ENCODE measurements at places on chromosomes 3 and 15.

DNA sequence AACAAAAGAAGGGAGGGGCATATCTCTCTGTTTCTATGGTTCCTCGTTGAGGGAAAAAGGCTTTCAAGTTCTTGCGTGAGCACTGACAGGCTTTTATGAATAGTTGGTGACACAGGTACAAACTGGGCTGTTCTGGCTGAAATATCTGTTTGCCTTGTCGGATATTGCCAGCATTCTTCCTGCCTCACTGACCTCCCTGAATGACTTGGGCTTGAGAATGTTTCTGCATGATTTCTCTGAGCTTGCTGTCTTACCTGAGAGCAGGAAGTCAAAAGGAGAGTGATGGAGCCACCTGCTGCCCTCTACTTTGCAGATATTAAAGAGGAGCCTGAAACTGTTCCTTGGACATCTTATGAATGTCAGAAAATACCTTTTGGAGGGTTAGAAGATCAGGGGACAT lies 4.8 kb downstream of the GCNT3 start:
- no peak for DNase-seq

- no peak for DNase-seq
Observed at GRCh38 chr15:47194718-47195117, 522.6 kb upstream of the SEMA6D start.

- DNase-seq, result no peak
Observed at GRCh38 chr15:60563539-60564404, 84.8 kb upstream of the ICE2 start.

DNA sequence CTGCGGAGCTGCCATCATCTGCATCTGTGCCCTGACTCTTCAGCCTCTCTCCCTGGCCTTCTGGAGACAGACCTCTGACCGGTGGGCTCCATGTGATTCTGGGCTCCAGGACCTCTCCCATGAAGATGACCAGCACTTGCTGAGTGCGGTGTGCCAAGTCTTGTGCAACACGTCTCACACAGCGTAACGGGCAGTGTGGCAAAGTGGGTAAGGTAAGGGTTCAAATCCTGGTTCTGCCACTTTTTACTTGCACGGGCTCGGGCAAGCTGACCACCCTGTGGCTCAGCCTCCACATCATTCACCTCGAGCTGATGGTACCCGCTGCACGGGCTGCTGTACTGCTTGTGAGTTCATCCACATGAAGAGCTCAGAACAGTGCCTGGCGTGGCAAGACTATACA lies 6.5 kb upstream of the SYNM start:
- no peak for DNase-seq

- no peak for DNase-seq
Observed at GRCh38 chr15:87736891-87737389, 519.6 kb downstream of the NTRK3 start.

DNA sequence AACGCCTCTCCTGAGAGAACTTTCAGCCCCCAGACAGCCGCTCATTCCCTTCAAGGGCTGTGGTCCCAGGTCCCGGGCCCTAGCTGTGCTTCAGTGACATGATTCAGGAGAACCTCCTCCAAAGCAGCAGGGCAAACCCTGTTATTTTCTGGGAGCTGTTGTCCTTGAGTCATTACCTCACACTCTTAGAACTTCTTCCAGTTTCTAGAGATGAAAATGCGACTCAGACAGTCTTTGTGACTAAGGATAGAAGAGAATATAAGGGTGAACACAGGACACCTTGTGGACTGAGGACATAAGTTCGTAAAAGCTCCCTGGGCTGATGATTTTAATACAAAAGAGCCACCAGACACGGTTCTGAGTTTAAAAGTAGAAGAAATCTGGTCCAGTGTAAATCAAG lies 203.8 kb downstream of the RORA start:
- no peak for DNase-seq

DNA sequence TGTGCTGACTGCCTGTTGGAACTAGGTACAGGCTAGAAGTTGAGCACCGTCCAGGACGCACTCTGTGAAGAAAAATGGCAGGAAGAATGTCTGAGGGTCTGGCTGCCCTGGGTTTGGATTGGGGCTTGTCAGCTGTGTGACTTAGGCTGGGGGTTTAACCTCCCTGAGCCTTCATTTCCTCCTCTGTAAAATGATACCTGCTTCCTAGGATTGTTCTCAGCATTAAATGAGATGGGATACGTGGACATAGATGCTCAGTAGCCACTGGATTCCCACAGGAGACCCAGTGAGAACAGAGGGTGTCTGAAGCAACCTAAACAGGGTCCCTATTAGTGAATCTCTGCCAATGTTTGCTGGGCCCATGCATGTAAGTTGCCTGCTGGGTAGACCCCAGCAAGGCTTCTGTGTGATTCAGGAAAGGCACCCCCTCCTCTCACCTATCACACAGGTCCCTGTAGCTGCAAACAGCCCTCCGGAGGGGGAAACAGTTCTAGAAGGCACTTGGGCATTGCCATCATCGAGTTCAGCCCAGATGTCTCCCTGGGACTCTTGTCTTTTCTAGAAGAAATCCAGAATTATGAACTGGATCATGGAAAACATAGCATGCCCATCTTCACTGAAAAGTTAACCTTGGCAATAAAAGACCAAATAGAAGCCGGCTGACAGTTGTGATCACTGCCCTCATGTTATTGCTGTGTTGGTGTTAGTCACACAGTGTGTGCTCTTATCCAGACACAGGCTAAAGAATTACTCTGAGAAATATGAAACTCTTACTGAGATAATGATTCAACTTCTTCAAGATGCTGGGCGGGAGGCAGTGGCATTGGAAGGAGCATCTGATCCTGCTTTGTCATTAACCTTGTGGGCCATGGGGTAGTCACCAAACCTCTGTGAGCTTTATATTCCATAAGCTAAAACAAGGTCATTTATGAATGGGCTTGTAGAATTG lies 64.5 kb downstream of the SMAD6 start:
- DNase-seq, result no peak

- DNase-seq, result no peak
Observed at GRCh38 chr3:97658668-97659285, 105.8 kb upstream of the ARL6 start.

DNA sequence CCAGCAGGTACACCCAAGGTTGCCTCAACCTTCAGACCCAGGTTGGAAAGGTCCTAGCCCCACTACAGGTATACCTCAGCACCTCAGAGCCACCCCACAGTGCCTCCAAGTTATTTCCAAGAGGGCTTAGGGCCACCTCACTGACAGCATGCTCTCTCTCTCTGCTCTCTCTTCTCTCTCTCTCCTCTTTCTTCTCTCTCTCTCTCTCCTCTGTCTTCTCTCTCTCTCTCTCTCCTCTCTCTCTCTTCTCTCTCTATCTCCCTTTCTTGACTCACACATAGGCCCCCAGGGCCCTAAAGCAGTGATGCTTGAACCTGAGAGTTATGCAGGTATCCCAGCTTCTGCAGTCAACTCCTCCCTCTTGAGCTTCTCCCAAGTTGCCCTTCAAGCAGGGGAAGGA lies 4.2 kb downstream of the CAV3 start:
- DNase-seq, result no peak

- no peak for DNase-seq
Observed at GRCh38 chr3:168878655-168879054, 782.9 kb upstream of the GOLIM4 start.

DNA sequence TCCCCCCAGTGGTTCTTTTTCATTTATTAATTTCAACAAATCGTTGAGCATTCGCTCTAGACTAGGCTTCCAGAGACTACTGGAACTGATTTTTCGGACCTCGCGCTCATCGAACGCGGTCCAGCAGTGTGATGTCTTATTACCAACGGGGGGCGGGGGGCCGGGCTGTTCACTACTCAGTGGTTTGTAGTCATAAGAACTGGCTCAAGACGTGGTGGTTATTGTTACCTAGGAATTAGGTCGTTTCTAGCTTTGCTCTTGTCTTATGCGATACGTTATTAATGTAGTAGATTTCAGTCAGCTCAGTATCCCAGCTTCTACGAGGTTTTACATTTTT lies 858 bp downstream of the RBM5 start:
- DNase-seq, result no peak

DNA sequence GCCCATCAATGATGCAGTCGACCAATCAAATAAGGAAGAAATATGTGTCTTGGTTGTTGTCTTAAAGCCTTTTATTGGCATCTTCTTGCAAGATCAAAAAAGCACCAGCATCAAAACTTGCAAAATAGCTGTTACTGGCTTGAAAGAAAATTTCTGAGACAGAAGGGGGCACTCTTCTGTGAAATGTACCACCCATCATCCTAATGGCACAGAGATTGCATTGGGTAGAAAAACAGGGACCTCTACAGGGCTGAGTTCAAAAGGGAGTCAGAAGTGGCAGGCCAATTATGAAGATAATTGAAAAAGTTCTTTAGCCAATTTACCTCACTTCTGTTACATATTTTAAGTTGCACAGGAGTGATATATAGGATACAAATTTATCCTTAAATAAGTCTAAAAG lies 122.3 kb upstream of the GPR149 start:
- DNase-seq, result no peak

GRCh38 chr15:68305420-68305871 lies 27.9 kb downstream of the FEM1B start:
- peak; percentile 28 for DNase-seq

DNA sequence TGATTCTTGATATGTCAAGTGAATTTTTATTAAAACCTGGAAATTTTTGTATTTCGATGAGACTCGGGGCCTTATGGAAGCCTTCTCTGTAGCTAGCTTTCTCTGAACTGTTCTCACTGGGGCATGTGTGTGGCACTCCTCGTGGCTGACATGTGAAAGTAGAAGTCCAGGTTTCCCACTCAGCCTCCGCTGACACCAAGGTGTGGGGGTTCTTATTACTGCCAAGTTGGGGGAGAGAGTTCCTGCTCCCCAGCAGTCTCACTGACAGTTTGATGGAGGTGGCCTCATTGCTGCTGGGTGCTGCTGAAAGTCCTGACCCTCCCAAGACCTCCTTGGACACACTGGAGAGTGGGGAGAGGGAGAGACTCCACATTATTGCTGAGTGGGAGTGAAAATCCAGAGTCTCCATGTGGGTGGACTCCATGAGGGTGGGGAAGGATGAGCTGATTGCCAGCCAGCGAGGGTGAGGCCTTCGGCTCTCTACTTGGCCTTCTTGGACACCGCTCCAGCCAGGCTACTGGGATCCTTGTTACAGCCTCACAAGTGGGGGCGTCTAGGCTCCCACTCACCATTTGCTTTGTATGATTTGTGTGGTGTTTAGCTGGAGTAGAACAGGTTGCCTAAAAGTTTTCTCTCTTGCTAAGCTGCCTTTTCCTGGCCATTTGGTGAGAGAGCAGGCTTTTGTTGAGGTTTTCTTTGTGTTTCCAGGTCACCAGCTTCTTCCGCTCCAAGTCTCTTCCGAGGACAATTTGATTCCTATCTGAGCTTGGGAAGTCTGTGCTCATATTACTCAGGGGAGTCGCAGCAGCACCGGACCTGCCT lies 64.1 kb downstream of the LSM3 start:
- DNase-seq, result no peak

DNA sequence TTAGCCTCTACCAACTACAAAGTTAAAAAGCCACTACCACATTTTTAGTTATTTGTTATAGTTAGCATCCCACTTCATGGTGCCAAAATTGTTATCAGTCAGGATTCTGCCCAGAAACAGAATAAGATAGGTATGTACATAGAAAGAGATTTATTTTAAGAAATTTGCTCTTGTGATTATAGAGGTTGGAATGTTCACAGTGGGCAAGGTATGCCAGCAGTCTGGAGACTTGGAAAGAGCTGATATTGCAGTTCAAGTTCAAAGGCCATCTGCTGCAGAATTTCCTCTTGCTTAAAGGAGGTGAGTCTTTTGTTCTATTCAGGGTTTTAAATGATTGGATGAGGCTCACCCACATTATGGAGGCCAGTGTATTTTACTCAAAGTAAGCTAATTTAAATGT lies 143.8 kb upstream of the POU1F1 start:
- no peak for DNase-seq

DNA sequence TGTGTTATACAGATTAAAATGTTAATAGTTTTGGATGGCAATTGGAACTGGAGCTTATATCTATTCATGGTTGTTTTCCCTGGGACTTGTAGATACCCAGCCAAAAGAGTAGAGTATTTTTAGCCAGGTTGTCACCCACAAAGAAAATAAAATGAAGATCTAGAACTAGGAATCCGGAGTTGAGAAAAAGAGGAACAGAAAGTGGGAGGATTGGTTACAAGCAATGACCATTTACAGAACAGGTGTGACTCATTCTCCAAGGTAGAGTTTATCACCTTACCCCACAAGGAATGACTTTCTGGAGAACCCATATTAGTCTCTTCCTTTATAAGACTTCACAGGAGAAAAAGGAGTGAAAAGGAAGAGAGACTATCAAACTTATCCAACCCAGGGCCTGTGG lies 99.8 kb downstream of the TMEM108 start:
- no peak for DNase-seq

DNA sequence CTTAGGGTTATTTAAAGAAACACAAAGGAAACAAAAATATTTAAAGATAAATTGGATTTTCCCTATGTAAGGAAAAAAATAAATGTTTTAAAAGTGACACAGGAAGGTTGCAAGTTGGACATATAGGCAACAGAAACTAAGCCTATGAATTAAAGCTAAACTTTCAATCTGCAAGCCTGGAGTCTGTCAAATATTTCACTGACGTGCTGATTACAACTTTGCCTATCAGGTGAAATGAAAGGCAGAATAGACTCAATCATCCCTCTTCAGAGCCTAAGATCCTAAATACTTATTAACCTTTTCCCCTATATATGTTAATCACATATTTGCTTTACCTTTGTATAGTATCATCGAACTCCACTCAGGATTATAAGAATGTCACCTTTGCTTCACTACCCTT lies 1068.0 kb upstream of the ALCAM start:
- no peak for DNase-seq

DNA sequence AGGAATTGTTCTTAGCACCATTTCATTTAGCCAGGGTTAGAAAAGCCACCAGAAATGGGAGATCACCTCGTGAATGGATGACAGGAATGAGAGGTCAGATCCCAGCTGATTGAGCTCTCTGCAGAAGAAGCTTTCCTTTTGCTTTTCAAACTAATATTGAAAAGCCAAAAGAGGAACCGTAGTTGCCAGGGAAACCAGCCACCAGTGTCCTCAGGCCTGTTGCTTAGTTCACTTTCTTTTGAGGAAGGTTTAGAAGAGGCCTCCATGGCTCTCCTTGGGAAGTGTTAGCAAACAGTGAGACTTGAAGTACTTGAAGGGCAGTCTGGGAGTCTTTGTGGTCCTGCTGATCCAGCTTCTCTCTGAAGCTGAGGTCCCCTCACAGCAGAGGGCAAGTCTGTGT lies 7.4 kb upstream of the CCK start:
- no peak for DNase-seq

DNA sequence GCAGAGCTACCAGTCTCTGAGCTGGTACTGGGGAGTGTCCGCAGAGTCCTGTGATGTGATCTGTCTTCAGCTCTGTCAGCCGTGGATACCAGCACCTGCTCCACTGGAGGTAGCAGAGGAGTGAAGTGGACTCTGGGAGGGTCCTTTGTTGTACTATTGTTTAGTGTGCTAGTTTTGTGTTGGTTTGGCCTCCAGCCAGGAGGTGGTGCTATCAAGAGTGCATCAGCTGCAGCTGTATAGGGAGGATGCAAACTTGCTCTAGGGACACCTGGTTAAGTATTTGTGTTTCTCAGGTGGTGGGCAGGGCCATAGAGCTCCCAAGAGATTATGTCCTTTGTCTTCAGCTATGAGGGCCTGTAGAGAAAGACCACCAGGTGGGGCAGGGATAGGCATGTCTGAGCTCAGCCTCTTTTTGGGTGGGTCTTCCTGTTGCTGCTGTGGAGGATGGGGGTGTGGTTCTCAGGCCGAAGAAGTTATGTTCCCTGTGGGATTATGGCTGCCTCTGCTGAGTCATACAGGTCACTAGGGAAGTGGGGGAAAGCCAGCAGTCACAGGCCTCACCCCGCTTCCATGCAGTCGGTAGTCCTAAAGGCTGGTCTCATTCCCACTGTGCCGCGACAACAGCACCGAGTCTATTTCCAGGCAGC lies 443.2 kb upstream of the TBL1XR1 start:
- no peak for DNase-seq

GRCh38 chr3:148751461-148751860 lies 53.8 kb downstream of the AGTR1 start:
- DNase-seq, result no peak

Measured in liver (tissue), 10 donors.